ENCODE measurements at places on chromosomes 7 and 10. TPM values are rescaled to one million over a fixed set of nuclear protein-coding genes. Genes with fewer than 3 reads are reported as not detected.

The FRMPD2 gene
- total RNA-seq, result 0.12 TPM

The HTRA1 gene
- total RNA-seq, result 0.70 TPM

The ZKSCAN5 gene
- 13.3 TPM for total RNA-seq

DNA sequence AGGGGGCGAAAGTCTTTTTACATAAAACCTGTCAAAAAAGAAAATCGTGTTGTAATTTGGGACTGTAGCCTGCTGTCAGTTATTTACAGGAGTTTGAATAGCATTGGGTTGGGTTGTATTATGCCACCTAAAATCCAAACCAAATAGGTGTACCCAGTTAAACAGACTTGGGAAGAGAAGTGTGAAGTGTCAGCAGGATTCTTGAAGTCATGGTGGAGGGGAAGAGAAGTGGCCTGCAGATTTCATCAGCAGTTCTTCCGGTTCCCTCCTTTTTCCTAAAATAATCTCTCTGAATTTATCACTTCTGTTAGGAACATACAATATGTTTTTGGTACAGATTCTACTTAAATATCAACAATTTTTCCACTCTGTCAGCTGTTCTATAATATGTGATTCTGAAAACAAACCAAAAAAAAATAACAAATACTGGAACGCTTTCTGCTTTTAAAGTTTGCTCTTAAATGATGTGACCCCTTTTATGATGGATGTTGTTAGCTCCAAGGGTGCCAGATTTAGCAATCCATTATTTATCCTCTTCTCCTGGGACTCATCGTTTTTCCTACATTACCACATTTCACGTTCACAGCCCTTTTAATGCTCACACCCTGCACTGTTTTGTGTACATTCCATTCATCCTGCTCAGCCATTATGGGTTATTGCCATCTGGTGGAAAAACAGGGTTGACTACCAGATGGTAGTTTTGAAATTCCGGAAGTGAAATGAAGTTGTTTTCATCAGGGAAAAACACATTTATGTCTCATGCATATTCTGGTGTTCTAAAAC is 18.7 kb upstream of the ARHGAP12 start:
- H3K27ac ChIP-seq, result peak overlapping the region; percentile 70

- no peaks in the 10 kb centered on the region for H3K4me1 ChIP-seq
- H3K4me3 ChIP-seq, result no peak overlapping the region
- H3K36me3 ChIP-seq, result no peaks in the 10 kb centered on the region
- H3K27ac ChIP-seq, result no peak overlapping the region
These were observed 83.2 kb downstream of the DNAJB9 start for GRCh38 chr7:108652886-108653285.

GRCh38 chr10:104331208-104331838 is 6.9 kb downstream of the ITPRIP start:
- H3K4me1 ChIP-seq, result peaks cover 28% of the 10 kb centered on the region
- H3K27me3 ChIP-seq, result no peaks in the 10 kb centered on the region
- H3K27ac ChIP-seq, result peak overlapping the region; percentile 64
- no peak overlapping the region for H3K4me3 ChIP-seq

DNA sequence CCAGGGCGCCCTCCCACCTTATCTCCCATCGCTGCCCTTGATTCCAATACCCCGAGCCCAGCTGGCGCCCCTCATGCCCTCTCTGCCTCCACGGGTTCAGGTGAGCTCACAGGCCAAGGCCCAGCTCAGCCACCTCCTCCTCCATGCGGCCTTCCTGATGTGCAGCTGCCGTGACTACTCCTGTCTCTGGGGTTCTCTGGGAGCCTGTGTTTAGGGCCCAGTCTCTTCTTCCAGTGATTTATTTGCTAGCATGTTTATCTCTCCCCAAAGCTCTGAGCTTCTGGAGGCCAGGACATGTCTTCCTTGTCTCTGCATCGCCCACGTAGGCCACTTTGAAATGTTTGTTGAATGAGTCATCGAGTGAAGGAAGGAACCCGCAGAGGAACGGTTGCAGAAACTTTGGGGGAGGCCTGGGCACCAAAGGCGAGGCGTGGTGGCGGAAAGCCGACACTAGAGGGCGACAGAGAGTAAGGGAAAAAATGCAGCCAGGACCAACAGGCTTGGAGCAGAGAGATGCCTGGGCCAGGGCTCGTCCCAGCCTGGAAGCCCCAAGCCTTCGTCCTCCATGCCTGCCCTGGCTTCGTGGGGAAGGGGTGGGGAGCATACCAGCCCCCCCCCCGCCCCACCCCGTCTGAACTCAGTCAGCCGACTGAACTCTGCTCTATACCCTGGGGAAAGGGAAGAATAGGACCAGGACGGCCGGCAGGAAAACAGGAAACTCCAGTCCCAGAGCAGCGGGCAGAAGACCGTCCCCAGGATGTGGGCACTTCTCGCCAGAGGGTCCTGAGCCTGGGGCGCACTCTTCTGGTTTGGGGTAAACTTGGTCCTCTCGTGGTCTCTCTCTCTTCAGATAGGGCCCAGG is 10.9 kb upstream of the HSPB1 start:
- H3K36me3 ChIP-seq, result no peaks in the 10 kb centered on the region
- H3K27ac ChIP-seq, result peak overlapping the region; percentile 36
- H3K4me1 ChIP-seq, result peaks cover 33% of the 10 kb centered on the region
- no peaks in the 10 kb centered on the region for H3K27me3 ChIP-seq

GRCh38 chr7:14229047-14229446 is 239.6 kb upstream of the ETV1 start:
- H3K4me1 ChIP-seq, result no peaks in the 10 kb centered on the region
- DNase-seq, result no peak
- no peak overlapping the region for H3K4me3 ChIP-seq

- no peaks in the 10 kb centered on the region for H3K27me3 ChIP-seq
- no peak for DNase-seq
- H3K36me3 ChIP-seq, result no peaks in the 10 kb centered on the region
These were observed 24.9 kb upstream of the GIMAP7 start for GRCh38 chr7:150489782-150490181.

DNA sequence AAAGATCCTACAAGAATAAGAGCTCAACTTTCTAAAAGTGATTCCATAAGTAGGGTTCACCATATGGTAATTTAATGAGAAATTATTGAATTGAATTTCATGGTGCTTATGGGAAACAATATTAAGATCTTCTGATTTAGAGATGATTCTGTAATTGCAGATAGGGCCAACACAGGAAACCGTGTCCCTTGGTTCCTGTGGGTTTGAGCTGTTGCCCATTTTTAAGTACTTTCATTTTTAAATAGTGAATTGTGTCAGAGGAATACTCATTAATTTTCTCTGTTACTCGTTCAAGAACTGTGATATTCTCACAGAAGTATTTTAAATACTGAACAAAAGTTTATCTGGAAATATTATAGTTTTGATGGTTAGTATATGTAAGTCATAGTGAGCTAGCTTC is 129.2 kb downstream of the SRI start:
- H3K27ac ChIP-seq, result no peak overlapping the region
- H3K27me3 ChIP-seq, result no peaks in the 10 kb centered on the region
- no peaks in the 10 kb centered on the region for H3K4me1 ChIP-seq
- H3K36me3 ChIP-seq, result no peaks in the 10 kb centered on the region

All from Caco-2 (cell line).